Karpas-422 (cell line): ENCODE measurements at places on chromosomes 7 and 10.

DNA sequence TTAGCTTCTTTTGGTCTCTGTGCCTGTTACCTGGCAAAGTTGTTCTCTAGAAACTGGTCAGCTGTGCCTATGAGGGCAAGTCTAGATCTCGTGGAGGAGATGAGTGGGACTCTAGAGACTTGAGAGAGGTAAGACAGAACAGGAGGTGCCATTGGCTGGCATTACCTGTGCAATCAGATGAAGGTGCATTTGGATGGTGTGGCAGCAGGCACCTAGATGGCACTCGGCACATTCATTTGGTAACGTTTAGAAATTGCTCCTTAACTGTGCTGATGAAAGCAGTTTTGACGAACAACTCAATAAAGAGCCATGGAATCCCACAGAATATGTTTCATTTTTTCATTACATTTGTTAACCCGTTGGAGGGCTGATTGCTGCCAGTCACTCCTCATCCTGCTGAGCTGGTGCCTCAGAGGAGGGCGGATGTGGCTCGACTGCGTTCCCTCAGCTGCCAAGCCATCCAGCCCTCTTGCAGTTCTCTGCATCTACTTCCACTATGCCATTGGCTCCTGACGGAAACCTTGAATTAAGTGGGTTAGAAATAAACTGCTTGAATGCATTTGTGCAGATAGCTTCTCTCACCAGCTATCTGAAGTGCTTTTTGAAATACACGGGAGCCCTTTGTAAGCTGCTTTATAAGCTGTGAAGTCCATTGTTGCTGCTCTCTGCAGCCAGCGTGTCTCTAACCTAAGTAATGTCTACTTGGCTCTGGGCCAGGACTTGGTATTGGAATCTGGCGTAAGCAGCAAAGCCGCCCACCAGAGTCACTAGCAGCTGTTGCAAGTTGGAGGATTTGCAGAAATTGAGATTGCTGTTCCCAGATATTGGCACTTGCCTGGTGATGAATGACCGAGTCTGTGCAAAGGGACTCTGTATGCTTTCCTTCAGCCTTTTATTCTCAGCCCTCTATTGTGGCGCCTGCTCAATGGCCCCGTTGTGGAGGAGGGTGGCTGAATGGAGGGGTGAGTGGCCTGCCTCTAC is 87.4 kb downstream of the LRRC4 start:
- DNase-seq = no peak

DNA sequence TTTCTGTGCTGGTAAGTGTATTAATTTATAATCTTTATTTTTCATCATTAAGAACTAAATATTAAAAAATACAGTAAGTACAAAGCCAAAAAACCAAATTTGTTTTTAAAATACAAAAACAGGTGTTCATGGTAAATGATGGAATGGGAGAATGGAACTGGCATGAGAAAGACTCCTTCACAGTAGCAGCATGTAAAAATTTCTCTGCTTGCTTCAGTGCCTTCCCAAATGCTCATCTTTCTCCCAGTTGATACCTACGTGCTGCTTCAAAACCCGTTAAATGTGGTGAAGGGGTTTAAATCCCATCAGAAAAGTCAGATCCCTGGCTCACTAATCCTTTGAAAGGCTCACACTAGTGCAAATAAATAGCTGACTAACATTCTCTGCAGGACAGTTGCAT is 4.2 kb downstream of the RNF133 start:
- no peak for DNase-seq

DNA sequence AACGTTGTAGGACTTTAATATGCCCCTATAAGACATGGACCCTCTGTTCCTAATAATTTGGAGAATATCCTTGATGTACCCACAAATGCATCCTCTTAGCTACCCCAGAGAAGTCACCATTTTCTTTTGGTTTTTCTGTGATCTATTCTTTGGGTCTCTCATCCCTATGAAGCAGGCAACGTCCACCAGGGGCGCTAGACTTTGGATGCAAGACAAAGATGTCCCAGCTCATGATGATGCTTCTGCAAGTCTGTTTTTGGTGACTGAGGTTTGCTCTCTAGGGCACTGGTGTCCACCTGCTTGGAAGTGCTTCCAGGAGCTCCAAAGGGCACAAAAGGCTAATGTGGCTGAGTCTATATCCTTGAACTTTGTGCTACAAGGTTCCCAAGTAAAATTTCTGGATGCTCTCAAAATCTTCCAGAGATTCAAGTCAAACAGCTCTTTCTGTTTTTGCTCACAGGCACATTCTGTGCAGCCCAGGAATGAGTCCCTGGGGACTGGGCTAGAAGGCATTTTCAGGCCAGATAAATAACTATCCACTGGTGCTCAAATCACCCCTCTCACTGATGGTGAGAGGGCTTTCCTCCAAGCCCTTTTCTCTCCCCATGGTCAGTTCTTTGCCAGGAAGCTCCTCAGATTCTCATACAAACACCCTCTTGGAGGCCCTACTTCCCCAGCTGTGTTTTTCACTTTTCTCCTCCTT is 166.4 kb downstream of the C7orf25 start:
- DNase-seq = peak; percentile 79

- no peak for DNase-seq
These were observed 164.7 kb downstream of the C1GALT1 start for GRCh38 chr7:7347045-7347444.

DNA sequence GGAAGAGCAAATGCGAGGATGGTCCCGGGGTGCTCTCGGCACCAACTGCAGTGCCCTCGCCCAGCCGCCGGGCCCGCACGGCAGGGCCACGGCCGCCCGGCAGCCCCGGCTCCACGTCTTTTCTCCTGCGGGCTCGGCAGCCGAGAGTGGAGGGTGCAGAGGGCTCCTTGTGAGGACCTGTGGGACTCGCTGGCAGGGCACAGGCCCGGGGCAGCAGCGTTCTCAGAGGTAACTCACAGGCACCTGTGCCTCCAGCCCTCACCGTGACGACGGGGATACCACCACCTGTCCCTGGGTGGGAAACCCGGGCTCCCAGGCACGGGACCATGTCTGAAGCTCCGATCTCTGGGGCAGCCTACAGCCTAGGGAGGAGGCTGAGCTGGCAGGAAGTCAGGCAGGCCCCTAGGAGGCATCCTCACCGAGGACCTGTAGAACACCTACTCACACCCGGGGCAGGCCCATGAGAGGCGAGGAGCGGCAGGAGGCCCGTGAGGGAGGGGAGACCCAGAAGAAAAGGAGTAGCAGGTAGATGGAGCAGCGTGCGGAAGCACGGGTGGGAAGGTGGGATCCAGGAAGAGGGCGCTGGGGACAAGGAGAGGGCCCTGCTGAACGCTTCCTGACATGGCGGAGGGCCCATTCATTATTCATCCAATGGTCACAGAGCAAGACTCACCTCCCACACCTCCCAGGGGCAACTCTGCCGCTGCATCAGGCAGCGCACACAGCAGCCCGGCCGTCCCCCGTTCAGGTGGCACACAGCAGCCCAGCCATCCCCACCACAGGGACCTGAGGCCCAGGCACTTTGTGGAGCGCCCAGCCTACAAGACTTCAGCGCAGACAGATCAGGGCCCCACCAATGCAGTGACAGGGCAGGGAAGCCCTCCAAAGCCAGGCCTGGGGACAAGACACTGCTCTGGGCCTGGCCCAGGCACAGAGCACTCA is 244.9 kb downstream of the MAD1L1 start:
- no peak for DNase-seq

DNA sequence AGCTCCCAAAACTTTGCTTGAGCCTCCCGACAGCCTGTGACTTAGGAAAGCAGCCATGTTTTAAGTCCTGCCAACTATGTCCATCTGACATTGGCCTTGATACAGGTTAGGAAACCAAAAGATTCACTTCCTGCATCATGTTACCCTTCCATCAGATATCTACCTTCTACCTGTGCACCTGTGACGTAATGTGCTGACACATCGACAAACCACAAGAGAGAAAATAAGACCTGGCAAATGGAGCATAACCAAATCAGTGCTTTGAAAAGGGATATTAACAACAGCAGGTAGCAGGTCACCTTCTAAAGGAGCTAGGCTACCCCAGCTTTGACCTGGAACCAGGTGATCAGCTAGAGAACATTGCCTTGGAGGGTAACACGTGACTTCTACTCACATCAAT is 14.8 kb upstream of the PRR15 start:
- no peak for DNase-seq

GRCh38 chr10:45627412-45628048 is 45.0 kb downstream of the ZFAND4 start:
- no peak for DNase-seq

DNA sequence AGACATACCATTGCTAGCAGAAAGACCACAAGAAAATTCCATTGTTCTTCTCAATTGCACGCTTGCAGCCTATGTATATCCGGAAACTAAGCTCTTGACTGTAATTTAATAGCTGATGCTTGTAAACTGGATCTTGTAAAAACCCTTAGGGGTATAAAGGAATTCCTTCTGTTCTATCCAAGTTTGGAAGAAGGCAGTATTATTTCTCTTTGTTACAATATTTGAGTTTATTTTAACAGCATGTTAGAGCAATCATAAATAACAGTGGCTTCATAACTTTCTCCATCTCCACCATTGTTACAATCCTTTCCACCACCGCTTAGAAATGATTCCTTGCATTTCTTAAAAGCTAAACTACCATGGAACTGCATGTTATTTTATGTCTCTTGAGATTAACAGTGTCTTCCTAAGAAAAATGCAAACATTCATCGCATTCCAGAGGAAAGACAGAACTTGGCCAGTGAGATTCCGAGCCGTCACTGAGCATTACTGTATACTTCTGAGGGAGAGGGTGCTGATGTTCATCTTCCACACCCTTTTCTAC is 92.5 kb downstream of the TRIL start:
- DNase-seq = no peak

DNA sequence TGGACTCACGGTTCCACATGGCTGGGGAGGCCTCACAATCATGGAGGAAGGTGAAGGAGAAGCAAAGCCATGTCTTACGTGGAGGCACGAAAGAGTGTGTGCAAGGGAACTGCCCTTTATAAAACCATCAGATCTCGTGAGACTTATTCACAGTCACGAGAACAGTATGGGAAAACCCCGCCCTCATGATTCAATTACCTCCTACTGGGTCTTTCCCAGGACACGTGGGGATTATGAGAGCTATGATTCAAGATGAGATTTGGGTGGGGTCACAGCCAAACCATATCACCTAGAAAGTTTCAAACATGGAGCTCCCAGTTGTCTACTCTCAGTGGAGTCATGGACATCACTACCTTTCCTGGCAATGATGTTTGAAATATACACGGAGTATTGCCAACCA is 49.6 kb downstream of the CYCS start:
- DNase-seq = no peak

- no peak for DNase-seq
These were observed 95.7 kb upstream of the ARMC3 start for GRCh38 chr10:22832066-22832602.

- DNase-seq = no peak
These were observed 6.0 kb downstream of the FAM131B start for GRCh38 chr7:143356414-143357050.

DNA sequence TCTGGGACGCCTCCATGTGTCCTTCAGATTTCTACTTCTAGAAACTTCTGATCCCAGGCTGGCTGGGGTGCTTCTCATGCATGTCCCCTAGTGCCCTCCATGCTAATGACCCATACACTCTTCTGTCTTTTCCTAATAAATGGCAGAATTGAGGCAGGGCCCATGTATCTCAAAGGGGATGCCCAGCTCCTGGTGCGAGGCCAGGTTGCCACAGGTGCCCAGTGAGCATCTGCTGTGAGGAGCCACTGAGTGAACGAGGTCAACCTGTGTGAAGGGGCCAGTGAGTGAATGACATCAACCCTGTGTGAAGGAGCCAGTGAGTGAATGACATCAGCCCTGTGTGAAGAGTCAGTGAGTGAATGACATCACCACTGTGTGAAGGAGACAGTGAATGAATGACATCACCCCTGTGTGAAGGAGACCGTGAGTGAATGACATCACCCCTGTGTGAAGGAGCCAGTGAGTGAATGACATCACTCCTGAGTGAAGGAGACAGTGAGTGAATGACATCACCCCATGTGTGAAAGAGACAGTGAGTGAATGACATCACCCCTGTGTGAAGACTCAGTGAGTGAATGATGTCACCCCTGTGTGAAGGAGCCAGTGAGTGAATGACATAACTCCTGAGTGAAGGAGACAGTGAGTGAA is 478.9 kb downstream of the PTPRN2 start:
- DNase-seq = no peak

DNA sequence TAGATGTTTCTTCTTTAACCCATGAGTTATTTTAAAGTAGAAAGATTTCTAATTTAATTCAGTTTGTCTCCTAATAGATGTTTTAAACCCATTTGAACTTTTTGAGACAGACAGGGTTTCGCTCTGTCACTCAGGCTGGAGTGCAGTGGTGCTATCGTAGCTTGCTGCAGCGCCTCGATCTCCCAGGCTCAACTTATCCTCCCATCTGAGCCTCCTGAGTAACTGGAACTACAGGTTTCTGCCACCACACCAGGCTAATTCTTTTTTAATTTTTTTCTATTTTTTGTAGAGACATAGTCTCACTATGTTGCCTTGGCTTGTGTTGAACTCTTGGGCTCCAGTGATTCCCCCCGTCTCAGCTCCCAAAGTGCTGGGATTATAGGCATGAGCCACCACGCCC is 53.0 kb upstream of the RAB18 start:
- DNase-seq = no peak

DNA sequence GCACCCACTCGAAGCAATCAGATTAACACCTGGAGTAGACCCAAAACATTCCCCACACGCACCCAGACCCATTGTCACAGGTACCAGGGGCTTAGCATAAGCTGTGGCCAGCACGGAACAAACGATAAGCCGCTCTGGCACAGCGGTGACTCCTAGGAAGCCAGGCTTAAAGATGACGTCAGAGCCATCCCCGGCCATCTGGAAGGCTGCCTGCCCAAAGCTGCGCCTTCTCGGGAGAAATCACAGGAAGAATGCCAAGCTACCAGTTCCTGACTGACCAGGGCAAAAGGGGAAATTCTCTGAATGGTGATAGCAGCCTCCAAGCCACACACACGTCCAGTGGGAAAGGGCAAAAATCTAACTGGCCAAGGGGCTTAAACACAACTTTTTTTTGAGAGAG is 13.0 kb upstream of the WIPI2 start:
- no peak for DNase-seq

- DNase-seq = no peak
These were observed 299 bp upstream of the PBLD start for GRCh38 chr10:68333058-68333395.

DNA sequence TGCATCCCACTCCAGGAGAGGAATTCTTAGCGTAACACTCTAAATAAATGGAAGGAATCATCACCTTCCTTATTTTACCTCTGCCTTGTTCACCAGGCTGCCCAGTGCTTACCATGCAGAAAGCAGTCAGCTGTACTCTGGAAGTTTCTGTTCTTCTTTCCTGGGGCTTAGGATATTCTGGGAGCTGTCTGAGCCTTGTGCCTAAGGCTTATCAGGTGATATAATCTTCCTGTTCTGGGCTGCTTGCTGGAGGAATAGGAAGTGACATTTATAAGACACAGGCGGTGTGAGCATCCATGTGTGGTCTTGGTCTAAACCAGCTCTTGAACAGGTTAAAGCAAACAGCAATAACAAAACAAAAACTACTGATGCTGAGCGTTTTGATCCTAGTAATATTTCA is 13.5 kb downstream of the KCTD7 start:
- DNase-seq = no peak

- DNase-seq = no peak
These were observed 65.0 kb upstream of the PFKP start for GRCh38 chr10:3002304-3002703.
